ENCODE measurements at places on chromosomes 7 and 10. TPM values are rescaled to one million over a fixed set of nuclear protein-coding genes. Genes with fewer than 3 reads are reported as not detected.

- H3K4me1 ChIP-seq, result peaks cover 21% of the 10 kb centered on the region
- H3K36me3 ChIP-seq, result no peaks in the 10 kb centered on the region
- H3K27ac ChIP-seq, result peak overlapping the region; percentile 94
- H3K27me3 ChIP-seq, result no peaks in the 10 kb centered on the region
- no peak for DNase-seq
Measured at GRCh38 chr10:117609796-117610170, 67.2 kb downstream of the EMX2 start.

GRCh38 chr7:110105307-110105706 is 985.6 kb upstream of the LRRN3 start:
- H3K4me3 ChIP-seq, result no peak overlapping the region
- no peak for DNase-seq
- H3K36me3 ChIP-seq, result no peaks in the 10 kb centered on the region
- no peaks in the 10 kb centered on the region for H3K27me3 ChIP-seq
- H3K27ac ChIP-seq, result no peak overlapping the region

GRCh38 chr10:132846631-132847415 is 60.9 kb upstream of the NKX6-2 start:
- H3K27ac ChIP-seq, result no peak overlapping the region
- H3K4me3 ChIP-seq, result no peak overlapping the region
- DNase-seq, result no peak
- H3K27me3 ChIP-seq, result peaks cover 22% of the 10 kb centered on the region

DNA sequence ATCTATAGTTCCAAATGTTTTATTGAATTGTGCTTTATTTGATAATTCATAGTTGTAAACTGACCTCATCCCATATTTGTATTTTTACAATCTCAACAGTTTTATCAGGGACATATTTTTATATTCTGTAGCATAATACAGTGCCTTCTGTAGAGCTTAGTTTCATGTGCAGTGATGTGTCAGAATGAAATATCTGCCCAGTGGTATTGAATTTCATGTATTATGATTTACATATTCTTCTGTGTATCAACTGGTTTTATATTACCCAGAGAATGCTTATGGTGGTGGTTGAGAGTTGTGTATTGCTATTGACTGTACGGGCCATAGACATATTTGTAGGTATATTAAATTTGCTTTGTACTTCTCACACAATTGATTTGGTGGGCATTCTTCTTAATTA is 89.9 kb downstream of the KAT6B start:
- no peak overlapping the region for H3K4me3 ChIP-seq
- no peaks in the 10 kb centered on the region for H3K27me3 ChIP-seq
- no peaks in the 10 kb centered on the region for H3K36me3 ChIP-seq
- peaks cover 18% of the 10 kb centered on the region for H3K4me1 ChIP-seq

DNA sequence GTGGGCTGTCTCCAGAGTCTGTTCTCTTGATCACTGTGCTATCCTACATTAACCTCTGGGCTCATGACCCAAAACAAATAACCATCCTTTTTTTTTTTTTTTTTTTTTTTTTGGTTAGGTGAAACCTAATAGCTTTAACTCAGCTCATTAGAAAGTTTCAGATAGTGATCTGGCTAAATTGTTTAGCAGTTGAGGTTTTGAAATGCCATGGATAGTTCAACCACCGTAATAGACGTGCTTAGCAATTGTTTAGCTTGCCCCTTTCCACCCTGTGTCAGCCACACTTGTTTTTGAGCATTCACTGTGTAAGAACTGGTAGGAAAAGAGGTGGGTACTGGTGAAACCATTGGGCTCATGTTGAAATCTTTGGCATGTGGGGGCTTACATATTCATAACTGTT is 3.8 kb downstream of the PLCE1 start:
- no peak overlapping the region for H3K4me3 ChIP-seq
- H3K27ac ChIP-seq, result no peak overlapping the region
- no peaks in the 10 kb centered on the region for H3K27me3 ChIP-seq
- H3K4me1 ChIP-seq, result peaks cover 29% of the 10 kb centered on the region

- H3K27ac ChIP-seq, result no peak overlapping the region
- 0 out of 2 replicates have a peak, but pooled peaks cover 9% of the 10 kb centered on the region for H3K27me3 ChIP-seq
- no peak for DNase-seq
- no peak overlapping the region for H3K4me3 ChIP-seq
- no peaks in the 10 kb centered on the region for H3K36me3 ChIP-seq
Measured at GRCh38 chr7:83359108-83359507, 196.4 kb upstream of the PCLO start.

GRCh38 chr7:111840528-111840927 is 278.2 kb upstream of the IMMP2L start:
- H3K36me3 ChIP-seq, result no peaks in the 10 kb centered on the region
- no peak overlapping the region for H3K4me3 ChIP-seq
- DNase-seq, result no peak
- H3K27ac ChIP-seq, result no peak overlapping the region
- no peaks in the 10 kb centered on the region for H3K27me3 ChIP-seq
- peaks cover 14% of the 10 kb centered on the region for H3K4me1 ChIP-seq

DNA sequence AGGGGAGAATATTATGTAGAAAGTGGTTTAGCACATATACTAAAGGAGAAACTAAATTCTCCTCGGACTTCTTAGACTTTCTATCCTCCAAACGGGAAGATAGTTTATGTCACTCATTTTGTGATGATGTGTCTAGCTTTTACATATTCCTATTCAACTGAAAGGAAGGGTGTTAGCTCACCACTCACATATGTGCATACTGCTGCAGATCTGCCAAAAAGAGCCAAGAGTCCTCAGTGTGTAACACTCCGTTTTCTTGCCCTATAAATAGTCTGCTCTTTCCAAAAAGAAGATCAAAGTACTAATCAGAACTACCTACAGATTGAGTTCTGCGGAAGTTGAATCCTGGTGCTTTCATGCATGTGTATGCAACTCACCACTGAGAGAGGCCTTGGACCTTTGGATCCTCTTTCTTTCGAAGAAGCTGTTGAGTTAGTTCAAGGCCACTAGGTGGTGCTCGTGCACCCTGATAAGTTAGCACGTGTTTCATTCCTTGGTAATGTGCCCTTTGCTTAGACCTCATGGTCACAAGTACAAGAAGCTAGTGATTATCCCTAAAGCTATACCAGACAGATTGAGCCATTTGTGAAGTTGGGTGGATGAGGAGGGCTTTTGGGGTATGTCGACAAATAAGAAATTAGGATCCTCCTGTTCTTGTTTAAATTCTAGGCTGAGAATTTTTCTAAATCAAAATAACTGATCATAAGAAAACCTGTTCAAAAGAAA is 14.1 kb downstream of the YAE1 start:
- DNase-seq, result peak; percentile 95
- H3K4me1 ChIP-seq, result no peaks in the 10 kb centered on the region
- H3K27me3 ChIP-seq, result no peaks in the 10 kb centered on the region

GRCh38 chr10:11639849-11640764 is 28.7 kb upstream of the USP6NL start:
- no peaks in the 10 kb centered on the region for H3K36me3 ChIP-seq
- H3K27me3 ChIP-seq, result peaks cover 18% of the 10 kb centered on the region
- no peaks in the 10 kb centered on the region for H3K4me1 ChIP-seq
- no peak overlapping the region for H3K4me3 ChIP-seq
- no peak for DNase-seq
- no peak overlapping the region for H3K27ac ChIP-seq

DNA sequence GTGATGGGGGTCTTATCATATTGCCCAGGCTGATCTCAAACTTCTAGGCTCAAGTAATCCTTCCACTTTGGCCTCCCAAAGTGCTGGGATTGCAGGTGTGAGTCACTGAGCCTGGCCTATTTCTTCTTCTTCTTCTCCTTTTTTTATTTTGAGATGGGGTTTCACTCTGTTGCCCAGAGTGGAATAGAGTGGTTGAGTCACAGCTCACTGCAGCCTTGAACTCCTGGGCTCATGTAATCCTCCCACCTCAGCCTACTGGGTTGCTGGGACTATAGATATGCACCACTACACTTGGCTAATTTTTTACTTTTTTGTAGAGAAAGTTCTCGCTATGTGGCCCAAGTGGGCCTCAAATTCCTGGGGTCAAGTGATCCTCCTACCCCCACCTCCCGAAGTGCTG is 124.3 kb downstream of the SKIDA1 start:
- peaks cover 23% of the 10 kb centered on the region for H3K4me1 ChIP-seq
- H3K36me3 ChIP-seq, result no peaks in the 10 kb centered on the region
- H3K27me3 ChIP-seq, result no peaks in the 10 kb centered on the region
- H3K4me3 ChIP-seq, result no peak overlapping the region
- H3K27ac ChIP-seq, result no peak overlapping the region

DNA sequence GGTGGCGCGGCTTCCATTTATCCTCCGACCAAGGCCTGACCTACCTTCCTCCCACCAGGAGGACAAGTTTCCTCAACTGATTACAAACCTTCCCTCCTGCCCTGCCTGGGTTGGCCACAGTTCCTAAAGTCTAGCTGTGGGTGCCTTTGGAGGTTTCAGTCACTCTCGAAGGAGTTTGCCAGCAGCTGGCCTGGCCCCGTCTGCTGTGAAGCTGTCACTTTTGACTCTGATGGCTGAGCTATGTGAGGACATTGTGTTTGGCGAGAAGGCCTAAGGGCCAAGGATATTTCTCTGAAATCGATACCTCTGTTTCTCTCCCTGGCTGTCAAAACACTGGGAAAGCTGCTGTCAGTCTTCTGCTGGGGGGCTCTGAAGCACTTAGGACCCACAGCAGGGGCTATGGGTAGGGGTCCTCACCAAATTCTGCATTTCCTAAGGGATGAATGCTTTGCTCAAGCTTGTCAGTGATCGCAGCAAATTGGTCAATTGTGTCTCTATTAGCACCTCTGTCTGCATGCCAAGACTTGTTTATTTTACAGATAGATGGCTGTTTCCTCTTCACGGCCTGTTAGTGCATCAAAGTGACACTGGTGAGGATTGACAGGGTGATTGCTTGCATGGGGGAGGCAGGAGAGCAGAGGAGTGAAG is 31.9 kb upstream of the SAMD8 start:
- DNase-seq, result no peak
- no peaks in the 10 kb centered on the region for H3K27me3 ChIP-seq
- no peak overlapping the region for H3K4me3 ChIP-seq
- H3K36me3 ChIP-seq, result no peaks in the 10 kb centered on the region
- H3K4me1 ChIP-seq, result no peaks in the 10 kb centered on the region

DNA sequence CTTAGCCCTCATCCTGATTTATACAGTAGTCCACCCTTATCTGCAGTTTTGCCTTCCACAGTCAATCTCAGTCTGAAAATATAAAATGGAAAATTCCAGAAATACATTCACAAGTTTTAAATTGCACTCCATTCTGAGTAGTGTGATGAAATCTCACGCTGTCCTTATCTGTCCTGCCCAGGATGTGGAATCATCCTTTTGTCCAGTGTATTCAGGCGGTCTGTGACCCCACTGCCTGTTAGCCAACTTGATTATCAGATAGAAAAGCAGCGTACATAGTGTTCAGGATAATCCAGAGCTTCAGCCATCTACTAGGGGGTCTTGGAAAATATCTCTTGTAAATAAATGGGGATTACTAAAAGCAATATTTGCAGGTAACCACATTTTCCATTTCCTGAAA is 146.3 kb downstream of the MALRD1 start:
- H3K27me3 ChIP-seq, result no peaks in the 10 kb centered on the region
- no peak for DNase-seq
- no peaks in the 10 kb centered on the region for H3K36me3 ChIP-seq
- H3K27ac ChIP-seq, result no peak overlapping the region
- no peak overlapping the region for H3K4me3 ChIP-seq

DNA sequence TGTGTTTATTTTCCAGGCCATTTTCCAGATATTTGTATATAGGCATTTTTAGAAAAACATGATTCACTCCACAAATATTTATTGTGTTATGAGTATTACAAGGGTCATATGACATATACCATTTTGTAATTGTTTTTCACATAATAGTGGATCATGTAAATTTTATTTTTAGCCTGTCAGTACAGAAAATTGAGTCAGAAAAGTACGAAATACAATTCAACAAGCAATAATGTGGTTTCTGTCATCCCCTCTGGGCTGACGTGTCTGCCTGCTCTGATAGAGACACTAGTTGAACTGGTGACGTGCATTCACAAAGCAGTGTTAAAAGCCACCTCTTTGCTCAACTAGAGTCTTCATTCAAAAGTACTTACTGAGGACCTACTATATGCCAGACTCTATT is 97.9 kb upstream of the STEAP1B start:
- H3K4me3 ChIP-seq, result no peak overlapping the region
- DNase-seq, result peak; percentile 88

- H3K4me1 ChIP-seq, result no peaks in the 10 kb centered on the region
- no peak overlapping the region for H3K27ac ChIP-seq
- H3K4me3 ChIP-seq, result no peak overlapping the region
- no peaks in the 10 kb centered on the region for H3K36me3 ChIP-seq
- DNase-seq, result no peak
Measured at GRCh38 chr7:80583901-80584300, 54.5 kb upstream of the CD36 start.

DNA sequence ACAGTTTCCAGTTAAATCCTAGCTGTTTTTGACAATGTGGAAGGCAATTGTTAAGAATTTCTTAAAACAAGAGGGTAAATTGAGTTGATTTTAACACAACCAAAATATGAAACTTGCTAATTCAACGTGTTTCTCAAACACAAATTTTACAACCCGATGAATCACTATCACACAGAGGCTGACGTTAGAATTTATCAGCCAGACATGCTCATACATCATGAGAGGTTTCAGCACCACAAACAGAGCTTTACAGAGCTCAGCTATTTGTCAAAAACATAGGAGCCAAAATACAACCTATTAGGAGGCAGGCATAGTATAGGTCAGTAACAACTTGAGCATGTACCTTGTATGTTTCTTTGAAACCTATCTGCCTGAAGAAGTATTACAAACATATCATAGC is 36.1 kb downstream of the LRRN3 start:
- H3K4me1 ChIP-seq, result no peaks in the 10 kb centered on the region
- no peak overlapping the region for H3K27ac ChIP-seq
- H3K27me3 ChIP-seq, result no peaks in the 10 kb centered on the region
- no peaks in the 10 kb centered on the region for H3K36me3 ChIP-seq

DNAJC12 gene
- total RNA-seq, result 0.76 TPM

WDR86 gene
- total RNA-seq, result 0.25 TPM

GCC1 gene
- total RNA-seq, result 17.9 TPM

LZTS2 gene
- 95.2 TPM for total RNA-seq

CPED1 gene
- total RNA-seq, result 20.2 TPM

ASB15 gene
- not detected for total RNA-seq

LIPK gene
- total RNA-seq, result not detected

NPTX2 gene
- total RNA-seq, result 0.97 TPM

ZNF239 gene
- total RNA-seq, result 6.3 TPM

SPOCK2 gene
- not detected for total RNA-seq

NPFFR1 gene
- not detected for total RNA-seq

OR13A1 gene
- not detected for total RNA-seq

All from GM23248 (cell line).